ENCODE measurements at places on chromosomes 6 and 20. TPM values are rescaled to one million over a fixed set of nuclear protein-coding genes. Genes with fewer than 3 reads are reported as not detected.

Gene XKR7
- total RNA-seq: not detected

Gene LPA
- total RNA-seq: not detected

GRCh38 chr6:35787266-35788218 lies 6.7 kb downstream of the CLPSL1 start:
- no peak overlapping the region for H3K27ac ChIP-seq
- no peaks in the 10 kb centered on the region for H3K4me1 ChIP-seq
- H3K27me3 ChIP-seq: no peaks in the 10 kb centered on the region
- no peaks in the 10 kb centered on the region for H3K36me3 ChIP-seq
- no peak overlapping the region for H3K4me3 ChIP-seq
- no peak for DNase-seq

GRCh38 chr6:56363796-56364430 lies 116.5 kb upstream of the COL21A1 start:
- no peak overlapping the region for H3K27ac ChIP-seq
- no peaks in the 10 kb centered on the region for H3K27me3 ChIP-seq
- no peak overlapping the region for H3K4me3 ChIP-seq
- DNase-seq: no peak
- H3K36me3 ChIP-seq: no peaks in the 10 kb centered on the region

DNA sequence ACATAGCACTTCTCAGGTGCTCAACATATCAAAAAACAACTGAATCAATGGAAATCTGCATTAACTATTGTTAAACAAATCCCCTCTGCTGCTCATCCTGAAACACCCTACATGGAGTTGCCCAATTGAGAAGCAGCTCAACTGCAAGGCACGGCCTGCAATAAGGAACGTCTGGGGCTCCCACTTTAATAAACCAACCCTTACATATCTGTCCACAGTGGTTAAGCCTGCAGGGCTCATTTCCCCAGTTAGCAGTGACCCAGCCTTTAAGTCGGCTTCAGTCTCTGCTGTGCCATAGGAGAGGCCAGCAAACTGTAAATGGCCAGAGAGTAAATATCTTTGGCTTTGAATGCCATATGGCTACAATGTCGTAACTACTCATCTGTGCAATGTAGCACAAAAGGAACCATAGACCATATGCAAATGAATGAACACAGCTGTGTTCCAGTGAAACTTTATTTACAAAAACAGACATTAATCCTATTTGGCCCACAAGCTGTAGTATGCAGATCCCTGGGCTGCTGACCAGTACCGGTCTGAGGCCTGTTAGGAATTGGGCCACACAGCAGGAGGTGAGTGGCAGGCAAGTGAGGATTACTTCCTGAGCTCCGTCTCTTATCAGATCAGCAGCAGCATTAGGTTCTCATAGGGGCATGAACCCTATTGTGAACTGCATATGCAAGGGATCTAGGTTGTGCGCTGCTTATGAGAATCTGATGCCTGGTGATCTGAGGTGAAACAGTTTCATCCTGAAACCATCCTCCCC lies 522.7 kb upstream of the CDH4 start:
- no peaks in the 10 kb centered on the region for H3K27me3 ChIP-seq
- no peak overlapping the region for H3K27ac ChIP-seq
- no peaks in the 10 kb centered on the region for H3K36me3 ChIP-seq

- no peaks in the 10 kb centered on the region for H3K4me1 ChIP-seq
Measured at GRCh38 chr6:165767228-165767627, 104.2 kb upstream of the PDE10A start.

- H3K36me3 ChIP-seq: no peaks in the 10 kb centered on the region
- no peaks in the 10 kb centered on the region for H3K27me3 ChIP-seq
- no peaks in the 10 kb centered on the region for H3K4me1 ChIP-seq
- DNase-seq: no peak
- no peak overlapping the region for H3K4me3 ChIP-seq
- no peak overlapping the region for H3K27ac ChIP-seq
Measured at GRCh38 chr6:2434116-2434515, 188.7 kb upstream of the GMDS start.

DNA sequence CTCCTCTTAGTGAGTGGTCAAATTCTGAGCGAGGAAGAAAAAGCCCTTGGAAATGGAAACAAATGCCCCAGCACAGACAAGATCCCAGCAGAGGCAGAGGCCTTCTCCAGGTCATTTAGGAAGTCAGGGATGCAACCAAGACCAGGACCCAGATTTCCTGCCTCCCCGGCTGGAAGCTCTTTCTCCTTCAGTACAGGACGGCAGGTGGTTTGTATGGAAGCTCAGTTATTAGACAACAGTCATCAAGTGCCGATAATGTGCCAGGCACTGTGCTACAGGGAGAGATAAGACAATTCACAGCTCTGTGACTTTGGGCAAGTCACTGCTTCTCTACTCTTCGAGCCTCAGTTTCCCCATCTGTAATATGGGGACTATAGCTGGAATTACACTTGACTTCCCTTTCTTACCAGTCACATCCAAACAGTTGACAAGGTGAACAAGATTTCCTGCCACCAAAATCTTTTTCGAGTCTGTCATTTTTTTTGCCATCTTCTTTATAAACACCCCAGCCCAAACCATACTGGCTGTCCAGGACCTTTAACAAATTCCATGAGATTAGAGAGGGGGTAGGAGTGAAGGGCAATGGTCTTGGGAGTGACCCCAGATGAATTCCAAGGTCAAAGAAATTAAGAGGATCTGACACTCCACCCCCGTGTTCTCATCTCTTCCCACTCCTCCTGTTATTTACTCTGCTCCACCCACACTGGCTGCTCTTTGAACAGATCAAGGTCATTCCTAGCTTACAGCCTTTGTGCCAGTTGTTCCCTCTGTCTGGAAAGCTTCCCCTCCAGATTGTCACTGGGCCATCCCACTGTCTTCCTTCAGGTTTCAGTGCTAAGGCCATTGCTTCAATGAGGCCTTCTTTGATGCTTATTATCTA lies 6.0 kb downstream of the MMP9 start:
- H3K27me3 ChIP-seq: peaks cover 54% of the 10 kb centered on the region
- no peak for DNase-seq
- H3K36me3 ChIP-seq: no peaks in the 10 kb centered on the region
- no peak overlapping the region for H3K27ac ChIP-seq

Data from T-cell (primary cell).